ENCODE measurements at places on chromosomes 12 and 14. TPM values are rescaled to one million over a fixed set of nuclear protein-coding genes. Genes with fewer than 3 reads are reported as not detected.
A peak's percentile ranks its signal among the peaks of the same experiment; 100 is the strongest.

DNA sequence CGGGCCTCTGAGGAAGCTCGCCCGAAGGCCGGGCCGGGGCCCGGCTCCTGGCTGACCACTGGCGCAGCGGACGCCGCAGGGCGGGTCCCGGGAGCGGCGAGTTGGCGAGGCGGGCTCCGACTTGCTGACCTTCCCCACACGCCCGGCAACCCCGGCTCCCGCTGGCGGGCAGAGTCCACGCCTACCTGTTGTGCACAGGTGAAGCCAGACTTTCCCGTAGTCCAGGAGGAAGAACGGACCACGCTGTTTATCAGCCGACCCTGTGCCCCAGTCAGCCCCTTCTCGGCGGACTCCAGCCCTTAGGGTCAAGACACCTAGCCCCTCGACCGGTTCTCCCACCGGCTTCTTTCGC lies 407 bp downstream of the HEATR5A start:
- peaks cover 13% of the 10 kb centered on the region for H3K4me1 ChIP-seq
- H3K27ac ChIP-seq, result peak overlapping the region; percentile 80
- H3K27me3 ChIP-seq, result no peaks in the 10 kb centered on the region
- DNase-seq, result peak; percentile 80
- no peaks in the 10 kb centered on the region for H3K36me3 ChIP-seq

METTL1 gene
- 26.4 TPM for total RNA-seq

TESPA1 gene
- total RNA-seq, result 2.4 TPM

DNA sequence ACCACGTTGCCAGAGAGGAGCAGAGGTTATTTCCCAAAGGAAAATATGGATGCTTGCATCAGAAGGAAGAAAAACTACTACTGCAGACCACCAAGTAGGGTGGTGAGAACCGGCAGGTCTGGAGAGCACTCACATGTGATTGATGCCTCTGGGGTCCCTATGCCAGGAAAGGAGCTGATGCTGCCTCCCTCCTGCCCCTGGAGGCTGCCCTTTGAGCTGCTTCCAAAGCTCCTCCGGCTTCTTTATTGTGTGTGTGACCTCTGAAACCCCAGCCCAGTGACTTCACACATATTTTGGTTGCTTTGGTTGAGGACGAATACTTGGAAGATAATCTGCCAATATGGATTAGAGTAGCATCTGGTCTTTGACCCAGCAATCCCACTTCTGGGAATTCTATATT lies 133.4 kb downstream of the AACS start:
- no peak overlapping the region for H3K27ac ChIP-seq
- no peak for DNase-seq
- no peaks in the 10 kb centered on the region for H3K4me1 ChIP-seq
- H3K4me3 ChIP-seq, result no peak overlapping the region
- H3K36me3 ChIP-seq, result no peaks in the 10 kb centered on the region

CCDC196 gene
- total RNA-seq, result not detected

GRCh38 chr12:69608114-69608513 lies 2.6 kb downstream of the LRRC10 start:
- H3K36me3 ChIP-seq, result no peaks in the 10 kb centered on the region
- DNase-seq, result no peak
- no peak overlapping the region for H3K4me3 ChIP-seq
- no peaks in the 10 kb centered on the region for H3K4me1 ChIP-seq
- H3K27ac ChIP-seq, result no peak overlapping the region
- no peaks in the 10 kb centered on the region for H3K27me3 ChIP-seq

DNA sequence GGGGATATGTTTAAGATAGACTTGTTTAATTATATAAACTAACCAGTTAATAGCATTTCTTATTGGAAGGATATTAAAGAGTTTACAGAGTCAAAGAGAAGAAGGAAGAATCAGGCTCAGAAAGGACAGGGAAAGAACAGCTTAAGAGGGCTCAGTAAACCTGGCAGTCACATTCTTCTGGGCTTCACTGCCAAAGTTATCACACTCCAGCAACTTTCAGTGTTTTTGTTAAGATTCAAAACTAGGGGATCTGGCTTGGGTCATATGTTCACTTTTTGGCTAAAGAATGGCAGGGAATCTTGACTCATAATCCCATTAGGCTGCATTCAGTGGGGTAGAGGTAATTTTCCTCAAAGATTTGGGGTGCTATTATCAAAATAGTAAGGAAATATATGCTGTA lies 312.3 kb downstream of the RAD51B start:
- no peaks in the 10 kb centered on the region for H3K36me3 ChIP-seq
- no peak overlapping the region for H3K4me3 ChIP-seq
- H3K27ac ChIP-seq, result no peak overlapping the region
- no peaks in the 10 kb centered on the region for H3K4me1 ChIP-seq

DNA sequence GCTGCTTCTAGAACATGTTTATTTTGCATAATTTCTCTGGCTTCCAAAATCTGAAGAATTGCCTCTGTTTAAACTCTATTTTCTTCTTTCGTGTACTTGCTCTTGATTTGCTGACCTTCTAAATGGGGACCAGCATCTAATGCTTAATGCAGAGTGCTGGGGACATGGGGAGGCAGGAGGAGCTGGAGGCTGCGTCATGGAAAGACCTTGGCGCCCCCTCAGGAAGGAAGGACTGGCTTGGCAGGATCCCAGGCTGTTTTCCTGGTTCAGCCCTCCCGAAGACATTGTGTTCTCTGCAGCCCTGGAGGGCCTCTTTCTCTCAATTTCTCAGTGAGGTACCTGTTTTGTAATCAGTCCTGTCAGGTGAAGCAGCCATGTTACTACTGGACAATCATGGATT lies 5.5 kb downstream of the PRKCH start:
- no peaks in the 10 kb centered on the region for H3K27me3 ChIP-seq
- peak overlapping the region; percentile 65 for H3K27ac ChIP-seq
- no peak overlapping the region for H3K4me3 ChIP-seq
- DNase-seq, result peak; percentile 76

- no peak overlapping the region for H3K4me3 ChIP-seq
- no peak overlapping the region for H3K27ac ChIP-seq
- no peaks in the 10 kb centered on the region for H3K4me1 ChIP-seq
- H3K27me3 ChIP-seq, result no peaks in the 10 kb centered on the region
Measured at GRCh38 chr14:79837699-79838098, 373.6 kb downstream of the DIO2 start.

Data from Peyer's patch (tissue), 4 donors.